ENCODE measurements at places on chromosomes 7 and 10.

DNA sequence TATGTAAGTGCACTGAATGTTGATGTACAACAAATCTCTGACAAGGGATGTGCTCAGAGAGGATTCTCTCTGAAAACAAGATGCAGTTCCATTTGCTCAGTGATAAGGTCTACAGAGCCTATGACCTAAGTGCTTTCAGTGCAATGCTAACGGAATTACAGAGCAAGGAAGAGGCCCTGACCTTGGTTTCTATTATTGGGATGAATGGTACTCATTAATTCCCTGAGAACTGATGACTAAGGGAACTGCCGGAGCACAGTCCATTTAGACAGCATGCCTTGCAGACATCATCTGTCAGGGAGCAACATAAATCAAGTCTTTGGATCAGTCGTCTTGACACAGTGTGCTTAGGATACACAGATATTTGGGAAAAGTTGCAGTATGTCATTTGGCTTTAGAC lies 340.8 kb downstream of the PHTF2 start:
- no peak for DNase-seq

DNA sequence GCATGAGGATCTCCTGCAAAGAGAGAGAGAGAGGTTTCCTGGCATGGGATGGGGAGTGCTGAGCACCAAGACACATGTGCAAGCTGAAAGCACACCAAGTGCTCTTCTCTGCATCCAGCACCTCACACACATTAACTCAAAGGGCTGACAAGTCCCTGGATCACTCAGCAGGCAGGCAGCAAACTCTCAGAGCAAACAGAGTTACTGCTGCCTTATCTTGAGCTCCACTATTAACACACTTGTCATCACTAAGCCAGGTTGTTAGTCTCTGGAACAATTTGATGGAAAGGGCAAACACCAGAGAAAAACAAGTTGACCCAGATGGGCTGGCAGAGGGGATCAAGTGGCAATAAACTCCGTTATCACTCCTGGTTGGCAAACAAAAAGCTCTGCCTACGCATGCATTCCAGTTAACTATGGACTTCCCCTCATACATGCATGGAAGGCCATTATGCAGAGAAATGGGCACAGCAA lies 349.9 kb downstream of the KCNMA1 start:
- no peak for DNase-seq

DNA sequence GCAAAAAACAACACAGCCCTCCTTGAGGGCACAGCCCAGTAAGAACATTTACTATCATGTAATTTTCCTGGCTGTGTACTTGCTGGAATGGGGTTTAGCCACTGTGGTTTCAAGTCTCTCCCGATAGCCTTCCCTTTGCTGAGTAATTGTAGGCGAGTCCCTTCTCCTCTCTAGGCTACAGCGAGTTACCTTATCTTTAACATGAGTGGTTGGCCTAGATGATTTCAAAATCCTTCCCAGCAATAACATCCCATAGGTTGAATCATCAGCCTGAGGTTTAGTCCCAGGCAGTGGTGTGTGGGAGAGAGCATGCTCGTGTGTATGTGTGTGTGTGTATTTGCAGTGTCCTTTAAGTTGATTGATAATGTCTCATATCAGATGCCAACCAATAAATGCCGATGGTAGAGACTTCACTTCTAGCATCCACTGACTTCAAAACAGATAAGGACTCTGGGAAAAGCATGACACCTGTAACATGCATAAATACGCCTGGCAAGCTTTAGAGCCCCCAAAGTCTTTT lies 142.9 kb upstream of the ZMIZ1 start:
- no peak for DNase-seq

DNA sequence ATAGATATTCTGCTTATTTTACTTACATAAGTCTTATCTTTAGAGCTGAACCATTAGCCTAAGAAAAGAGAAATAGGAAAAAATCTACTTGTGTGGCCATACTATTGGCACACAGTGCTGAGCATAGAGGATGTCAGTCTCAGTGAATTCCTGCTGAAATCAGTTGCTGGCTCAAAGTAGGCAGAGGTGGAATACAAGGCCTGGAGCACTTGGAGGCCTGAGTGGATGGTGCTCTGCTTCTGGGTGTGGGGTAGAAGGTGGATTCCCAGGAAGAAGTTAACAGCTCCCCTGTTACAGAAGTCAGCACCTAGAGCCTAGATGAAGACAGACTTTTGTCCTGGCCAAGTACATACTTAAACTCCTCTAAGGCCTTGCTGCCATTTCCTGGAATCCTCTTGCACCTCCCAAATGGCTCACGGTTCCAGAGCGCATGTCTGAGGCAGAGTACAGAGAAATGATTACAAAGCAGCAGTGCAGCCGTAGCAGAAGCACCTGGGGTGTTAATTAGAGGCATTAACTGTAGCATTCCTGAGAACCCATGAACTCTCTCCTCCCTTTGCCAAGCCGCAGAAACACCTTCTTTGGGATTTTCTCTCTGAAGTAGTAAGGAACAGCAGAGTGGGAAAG lies 18.0 kb upstream of the XPNPEP1 start:
- no peak for DNase-seq

- no peak for DNase-seq
These were observed 87.6 kb downstream of the CARD11 start for GRCh38 chr7:2956076-2956475.

DNA sequence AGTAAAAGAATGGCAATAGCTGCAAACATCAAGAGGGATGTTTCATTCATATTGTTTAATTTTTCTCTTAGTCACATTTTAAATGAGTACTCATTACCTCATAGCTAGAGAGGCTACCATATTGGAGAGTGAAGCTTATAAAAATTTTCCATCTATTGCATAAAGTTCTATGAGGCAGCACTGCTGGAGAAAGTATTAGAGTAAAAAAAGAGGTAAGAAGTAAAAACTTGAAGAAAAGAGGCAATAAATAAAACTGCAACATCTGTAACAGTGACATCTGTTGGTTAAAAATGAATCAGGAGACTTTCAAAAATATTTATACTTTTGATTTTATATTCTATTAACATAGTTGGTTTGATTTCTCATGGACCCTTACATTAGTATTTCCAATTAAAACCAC lies 284.5 kb upstream of the SEMA3D start:
- no peak for DNase-seq

Data from stimulated activated CD8-positive, alpha-beta memory T cell treated with anti-CD3 and anti-CD28 coated beads, Interleukin-7, amount 100 ng/mL, for 24 hours (primary cell).